ENCODE measurements at places on chromosomes 11 and 22.

DNA sequence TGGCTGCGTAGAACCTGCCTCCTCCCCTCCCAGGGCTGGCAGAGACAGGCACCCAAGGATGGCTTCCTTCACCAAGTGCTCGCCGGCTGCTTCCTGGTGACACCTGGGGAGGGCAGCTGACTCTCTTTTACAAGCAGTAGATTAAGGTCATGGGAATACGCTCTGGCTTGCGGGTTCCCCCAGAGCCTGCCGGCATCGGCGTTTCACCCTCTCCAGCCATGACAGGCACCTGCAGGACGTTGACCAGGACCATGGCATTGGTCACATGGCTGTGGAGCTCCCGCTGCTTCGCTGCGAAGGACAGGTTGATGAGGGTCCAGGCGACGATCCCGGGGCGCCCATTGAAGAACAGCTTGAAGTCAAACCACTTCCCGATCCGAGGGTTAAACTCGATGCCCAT is 9.5 kb downstream of the DHCR7 start:
- no peak for DNase-seq

DNA sequence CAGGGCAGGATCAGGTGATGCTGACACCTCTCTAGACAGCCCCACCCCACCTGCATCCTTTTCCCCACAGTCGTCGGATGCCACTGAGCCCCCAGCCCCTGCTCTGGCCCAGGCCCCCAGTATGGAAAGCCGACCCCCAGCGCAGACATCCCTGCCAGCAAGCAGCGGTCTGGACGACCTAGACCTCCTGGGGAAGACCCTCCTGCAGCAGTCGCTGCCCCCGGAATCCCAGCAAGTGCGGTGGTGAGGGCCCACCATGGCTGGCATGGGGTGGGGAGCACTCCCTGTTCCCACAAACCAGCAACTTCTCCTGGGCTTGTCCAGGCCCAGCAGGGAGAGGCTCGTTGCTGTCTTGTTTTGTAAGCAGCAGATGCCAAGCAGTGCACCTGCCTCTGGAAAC is 9.5 kb upstream of the SH3BP1 start:
- no peak for DNase-seq

DNA sequence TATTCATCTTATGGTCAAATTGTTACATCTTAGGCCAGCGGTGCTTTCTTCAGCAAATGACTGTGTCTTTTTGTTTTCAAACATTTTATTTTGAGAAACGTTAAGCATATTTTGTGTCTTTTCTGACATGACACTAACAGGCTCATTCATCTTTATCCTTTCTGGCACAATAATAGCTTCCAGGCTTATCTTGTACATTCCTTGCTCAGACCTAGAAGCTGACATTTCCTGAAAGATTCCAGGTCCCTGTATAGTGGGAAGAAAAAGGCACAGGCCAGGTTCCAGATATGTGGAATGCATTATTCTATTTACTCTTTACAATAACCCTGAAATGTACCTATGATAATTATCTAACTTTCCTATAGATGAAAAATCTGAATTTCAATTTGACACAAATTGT is 379.1 kb upstream of the B3GAT1 start:
- DNase-seq: no peak

- DNase-seq: no peak
These were observed 129.5 kb downstream of the ETS1 start for GRCh38 chr11:128457874-128458273.

- no peak for DNase-seq
These were observed 559.1 kb downstream of the FAM181B start for GRCh38 chr11:82174610-82175009.

- no peak for DNase-seq
These were observed 89.7 kb upstream of the E2F8 start for GRCh38 chr11:19330416-19330815.

GRCh38 chr11:101019870-101020269 is 109.7 kb downstream of the PGR start:
- DNase-seq: no peak

DNA sequence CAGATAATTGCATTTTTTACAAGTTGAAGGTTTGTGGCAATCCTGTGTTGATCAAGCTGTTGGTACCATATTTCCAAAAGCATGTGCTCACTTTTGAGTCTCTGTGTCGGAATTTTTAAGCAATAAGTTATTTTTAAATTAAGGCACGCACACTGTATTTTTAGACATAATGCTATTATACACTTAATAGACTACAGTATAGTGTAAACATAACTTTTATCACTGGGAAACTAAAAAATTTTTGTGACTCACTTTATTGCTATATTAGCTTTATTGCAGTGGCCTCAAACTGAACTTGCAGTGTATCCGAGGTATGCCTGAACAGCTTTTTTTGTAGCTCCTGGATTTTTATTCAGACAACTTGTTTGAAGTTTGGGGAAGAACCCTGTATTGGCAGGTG is 31.3 kb upstream of the RRM1 start:
- no peak for DNase-seq

- DNase-seq: no peak
These were observed 726.4 kb downstream of the BRD1 start for GRCh38 chr22:49101225-49101624.

DNA sequence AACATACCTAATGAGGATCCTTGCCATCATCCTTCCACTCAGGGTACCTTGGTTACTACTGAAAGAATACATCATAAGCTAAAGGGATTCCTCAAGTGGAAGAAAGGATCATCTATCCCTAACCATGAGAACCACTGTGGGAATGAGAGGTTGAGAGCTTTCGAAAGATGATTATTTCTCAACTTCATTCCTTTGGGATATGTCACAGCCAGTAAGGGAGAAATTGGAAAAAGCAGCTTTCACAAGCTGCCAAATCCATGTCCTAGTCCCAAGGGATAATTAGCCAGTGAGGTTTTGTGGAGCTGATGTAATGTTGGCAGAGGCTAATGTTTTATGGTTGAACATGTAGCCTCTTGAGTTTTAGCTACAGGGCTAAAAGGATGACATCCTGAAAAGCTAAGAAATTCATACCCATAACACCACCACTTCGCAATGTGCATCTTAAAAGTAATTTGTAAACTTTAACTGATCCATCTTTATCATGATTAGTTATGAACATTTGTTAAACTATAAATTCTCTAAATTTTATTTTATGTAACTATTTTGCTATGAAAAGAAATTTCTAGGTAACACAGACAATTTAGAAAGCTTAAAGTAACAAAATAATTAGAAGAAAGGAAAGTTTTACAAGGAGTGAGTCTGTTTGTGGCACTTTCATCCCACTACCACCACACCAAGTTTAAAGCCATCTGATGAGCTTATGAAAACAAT is 123.9 kb downstream of the MRTFA start:
- no peak for DNase-seq

GRCh38 chr11:116851626-116852025 is 14.2 kb upstream of the APOA1 start:
- DNase-seq: no peak

DNA sequence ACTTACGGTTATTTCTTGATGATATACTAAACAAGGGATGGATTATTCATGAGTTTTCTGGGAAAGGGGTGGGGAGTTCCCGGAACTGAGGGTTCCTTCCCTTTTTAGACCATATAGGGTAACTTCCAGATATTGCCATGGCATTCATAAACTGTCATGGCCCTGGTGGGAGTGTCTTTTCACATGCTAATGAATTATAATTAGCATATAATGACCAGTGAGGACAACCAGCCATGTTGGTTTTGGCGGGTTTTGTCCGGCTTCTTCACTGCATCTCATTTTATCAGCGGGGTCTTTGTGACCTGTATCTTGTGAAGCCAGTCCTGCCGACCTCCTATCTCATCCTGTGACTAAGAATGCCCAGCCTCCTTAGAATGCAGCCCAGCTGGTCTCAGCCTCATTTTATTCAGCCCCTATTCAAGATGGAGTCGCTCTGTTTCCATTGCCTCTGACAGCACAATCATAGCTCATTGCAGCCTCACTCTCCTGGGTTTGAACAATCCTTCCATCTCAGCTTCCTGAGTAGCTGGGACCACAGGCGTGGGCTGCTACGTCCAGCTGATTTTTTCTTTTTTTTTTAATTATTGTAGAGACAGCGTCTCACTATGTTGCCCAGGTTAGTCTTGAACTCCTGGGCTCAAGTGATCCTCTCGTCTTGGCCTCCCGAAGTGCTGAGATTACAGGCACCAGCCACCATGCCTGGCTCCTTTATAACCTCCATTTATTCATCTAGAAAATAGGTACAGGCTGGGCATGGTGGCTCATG is 52.6 kb upstream of the EMID1 start:
- no peak for DNase-seq

- DNase-seq: no peak
These were observed 188.2 kb downstream of the ST3GAL4 start for GRCh38 chr11:126543691-126544090.

DNA sequence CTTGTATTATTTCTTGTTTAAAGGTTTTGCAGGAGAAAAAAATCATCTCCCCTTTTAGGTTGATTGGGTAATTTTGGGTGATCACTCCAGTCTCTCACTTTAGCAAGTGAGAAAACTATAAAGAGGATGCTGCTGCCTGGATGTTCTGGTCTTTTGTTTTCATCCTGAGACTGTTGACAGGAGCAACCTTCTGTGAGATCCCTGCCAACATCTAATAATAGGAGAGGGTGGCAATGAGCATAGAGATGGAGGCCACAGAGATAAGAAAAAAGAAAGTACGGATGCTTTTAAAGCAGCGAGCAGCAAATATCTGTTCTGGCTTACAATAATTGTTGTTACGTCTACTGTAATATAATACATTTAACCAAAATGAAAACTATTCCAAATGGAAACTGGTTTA is 293.6 kb upstream of the MTNR1B start:
- DNase-seq: no peak

- no peak for DNase-seq
These were observed 1.1 kb upstream of the FXYD2 start for GRCh38 chr11:117825538-117826189.

DNA sequence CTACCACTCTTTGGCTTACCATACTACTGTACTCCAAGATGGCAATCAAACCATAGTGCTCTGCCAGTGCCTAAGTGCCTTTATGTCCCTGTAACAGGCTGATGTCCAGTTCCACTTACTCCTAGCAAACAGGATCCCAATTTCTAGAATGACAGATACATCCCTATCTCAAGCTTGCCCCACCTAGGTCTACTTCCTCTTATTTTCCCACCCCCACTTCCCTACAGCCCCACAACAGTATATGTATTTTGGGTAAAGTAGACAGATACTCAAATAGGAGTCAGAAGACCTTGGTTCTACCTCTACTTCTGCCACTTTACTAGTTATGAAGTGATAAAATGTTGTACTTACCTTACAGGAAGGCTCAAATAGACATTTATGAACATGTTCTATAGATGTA is 24.1 kb downstream of the SIK3 start:
- DNase-seq: no peak

DNA sequence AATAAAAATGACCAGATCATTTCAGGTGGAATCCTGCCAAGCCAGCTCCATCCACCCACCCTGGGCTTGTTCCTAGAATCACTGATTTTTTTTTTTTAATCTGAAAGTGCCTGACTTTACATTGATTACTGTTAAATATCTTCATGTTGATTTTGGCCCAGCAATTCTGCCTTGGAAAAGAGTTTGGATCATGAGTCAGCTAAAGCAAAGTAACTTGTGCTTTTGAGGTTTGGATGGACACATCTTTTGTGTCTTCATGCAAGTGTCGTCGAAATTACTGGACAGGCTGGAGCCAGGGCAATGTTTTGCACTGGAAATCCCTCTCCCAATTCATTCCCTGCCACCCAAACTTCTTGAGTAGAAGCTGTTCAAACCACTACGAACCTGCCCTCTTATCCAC is 164.0 kb upstream of the SYT13 start:
- DNase-seq: no peak

- no peak for DNase-seq
These were observed 44.2 kb downstream of the OTOG start for GRCh38 chr11:17591293-17591692.

- no peak for DNase-seq
These were observed 35.8 kb upstream of the NTM start for GRCh38 chr11:131334601-131335000.

DNA sequence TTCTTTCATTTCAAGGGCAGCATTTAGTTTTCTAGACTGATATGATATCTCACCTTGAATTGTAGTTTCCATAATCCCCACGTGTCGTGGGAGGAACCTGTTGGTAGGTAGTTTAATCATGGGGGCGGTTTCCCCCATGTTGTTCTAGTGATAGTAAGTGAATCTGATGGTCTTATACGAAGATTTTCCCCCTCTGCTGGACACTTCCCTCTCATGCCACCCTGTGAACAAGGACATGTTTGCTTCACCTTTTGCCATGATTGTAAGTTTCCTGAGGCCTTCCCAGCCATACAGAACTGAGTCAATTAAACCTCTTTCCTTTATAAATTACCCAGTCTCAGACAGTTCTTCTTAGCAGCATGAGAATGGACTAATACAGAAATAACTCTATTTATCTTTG is 851.1 kb upstream of the FAT3 start:
- DNase-seq: no peak

Measured in cortex of kidney (tissue), 1 donor.